CD4-positive, alpha-beta T cell treated with Interferon gamma for 1 hour (primary cell): ENCODE measurements at places on chromosomes 12 and 14.
A peak's percentile ranks its signal among the peaks of the same experiment; 100 is the strongest.

DNA sequence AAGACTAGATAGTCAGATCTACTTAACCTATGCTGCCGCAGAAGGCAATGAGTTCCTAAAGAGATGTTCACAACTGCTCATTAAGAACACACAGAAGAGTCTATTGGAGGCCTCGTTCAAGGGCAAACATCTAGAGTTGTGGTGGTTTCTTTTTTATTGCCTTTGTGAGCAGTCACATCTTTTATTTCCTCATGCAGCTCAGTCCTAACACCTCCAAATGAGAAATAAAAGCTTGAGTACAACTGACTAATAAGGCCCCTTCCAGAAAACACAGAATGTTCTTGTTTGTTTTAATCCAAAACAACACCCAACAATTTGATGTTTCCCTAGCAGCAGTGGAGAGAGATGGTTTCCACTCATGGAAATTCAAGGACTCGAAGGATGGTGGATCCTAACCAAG is 123.5 kb upstream of the NOS1 start:
- DNase-seq, result no peak

GRCh38 chr14:58082491-58083098 is 69.4 kb downstream of the ARMH4 start:
- no peak for DNase-seq

- DNase-seq, result no peak
Measured at GRCh38 chr12:45400991-45401390, 185.1 kb downstream of the ANO6 start.

GRCh38 chr12:121794534-121795033 is 1.1 kb upstream of the RHOF start:
- peak; percentile 55 for DNase-seq

GRCh38 chr12:81723361-81723760 is 35.8 kb downstream of the PPFIA2 start:
- DNase-seq, result no peak

GRCh38 chr12:124764451-124764850 is 99.2 kb downstream of the SCARB1 start:
- DNase-seq, result peak; percentile 27

GRCh38 chr14:96574633-96575632 is 72.8 kb downstream of the PAPOLA start:
- DNase-seq, result no peak

- no peak for DNase-seq
Measured at GRCh38 chr12:66163289-66163688, 6.5 kb downstream of the TMBIM4 start.

- no peak for DNase-seq
Measured at GRCh38 chr12:53113136-53113705, 9.9 kb downstream of the SOAT2 start.

GRCh38 chr14:37285220-37285619 is 87.5 kb downstream of the MIPOL1 start:
- DNase-seq, result no peak

DNA sequence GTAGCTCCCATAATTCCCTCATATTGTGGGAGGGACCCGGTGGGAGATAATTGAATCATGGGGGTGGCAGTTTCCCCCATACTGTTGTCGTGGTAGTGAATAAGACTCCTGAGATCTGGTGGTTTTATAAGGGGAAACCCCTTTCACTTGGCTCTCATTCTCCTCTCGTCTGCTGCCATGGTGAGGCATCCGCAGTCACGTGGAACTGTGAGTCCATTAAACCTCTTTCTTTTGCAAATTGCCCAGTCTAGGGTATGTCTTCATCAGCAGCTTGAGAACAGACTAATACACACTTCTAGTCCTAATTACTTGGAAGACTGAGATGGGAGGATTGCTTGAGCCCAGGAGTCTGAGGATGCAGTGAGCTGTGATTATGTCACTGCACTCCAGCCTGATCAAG is 64.4 kb downstream of the TMX1 start:
- no peak for DNase-seq

GRCh38 chr12:129119537-129119936 is 266.3 kb downstream of the GLT1D1 start:
- DNase-seq, result no peak

- no peak for DNase-seq
Measured at GRCh38 chr12:46754550-46754949, 71.2 kb downstream of the SLC38A4 start.

DNA sequence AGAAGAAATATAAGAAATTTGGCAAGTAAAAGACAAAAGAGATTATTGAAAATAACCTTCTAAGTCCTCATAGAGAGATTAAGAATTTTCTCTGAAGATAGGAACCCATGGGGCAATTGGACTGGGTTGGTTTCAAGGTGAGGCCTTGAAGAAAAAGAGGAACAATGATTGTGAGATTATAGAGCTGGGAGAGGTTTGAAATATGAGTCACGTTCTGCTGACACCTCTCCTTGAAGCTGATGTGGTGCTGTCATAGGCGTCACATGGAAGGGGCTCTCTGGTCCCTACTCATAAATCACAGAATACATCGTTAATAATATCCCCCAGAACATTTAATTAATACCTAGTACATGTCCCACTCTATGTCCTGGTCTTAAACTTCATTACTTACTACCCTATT is 227.6 kb upstream of the PDE3A start:
- DNase-seq, result no peak

DNA sequence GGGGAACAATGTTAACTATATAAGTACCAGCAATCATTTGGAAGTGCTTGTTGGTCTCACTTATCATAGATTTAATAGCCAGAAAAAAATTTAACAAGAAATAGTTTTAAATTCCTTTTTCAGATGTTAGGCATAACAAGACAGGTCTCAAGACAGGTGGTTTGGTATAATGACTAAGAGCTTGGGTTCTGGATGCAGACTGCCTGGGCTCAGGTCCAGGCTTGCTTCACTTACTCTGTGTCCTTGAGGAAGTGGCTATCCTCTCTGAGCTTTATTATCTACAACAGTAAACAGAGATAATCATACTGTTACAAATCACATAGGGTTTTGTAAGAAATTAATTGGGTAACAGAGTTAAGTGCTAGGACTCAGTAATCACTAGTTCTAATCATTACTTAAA is 338.0 kb upstream of the FLRT2 start:
- DNase-seq, result no peak

- no peak for DNase-seq
Measured at GRCh38 chr12:132266802-132267201, 62.6 kb downstream of the GALNT9 start.

- DNase-seq, result no peak
Measured at GRCh38 chr12:110270125-110270962, 10.7 kb upstream of the ATP2A2 start.

DNA sequence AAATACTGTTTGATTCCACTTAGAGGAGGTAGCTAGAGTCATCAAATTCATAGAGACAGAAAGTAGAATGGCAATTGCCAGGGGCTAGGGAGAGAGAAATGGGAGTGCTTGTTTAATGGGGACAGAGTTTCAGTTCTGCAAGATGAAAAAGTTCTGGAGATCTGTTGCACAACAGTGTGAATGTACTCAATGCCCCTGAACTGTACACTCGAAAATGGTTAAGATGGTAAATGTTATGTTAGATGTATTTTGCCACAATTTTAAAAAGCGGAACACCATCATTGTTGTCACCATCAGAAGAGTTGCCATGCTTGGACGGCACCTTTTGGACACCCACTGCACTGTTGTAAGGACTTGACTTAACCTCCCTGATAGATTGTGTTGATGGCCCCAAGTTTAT is 106.9 kb downstream of the SCARB1 start:
- no peak for DNase-seq

DNA sequence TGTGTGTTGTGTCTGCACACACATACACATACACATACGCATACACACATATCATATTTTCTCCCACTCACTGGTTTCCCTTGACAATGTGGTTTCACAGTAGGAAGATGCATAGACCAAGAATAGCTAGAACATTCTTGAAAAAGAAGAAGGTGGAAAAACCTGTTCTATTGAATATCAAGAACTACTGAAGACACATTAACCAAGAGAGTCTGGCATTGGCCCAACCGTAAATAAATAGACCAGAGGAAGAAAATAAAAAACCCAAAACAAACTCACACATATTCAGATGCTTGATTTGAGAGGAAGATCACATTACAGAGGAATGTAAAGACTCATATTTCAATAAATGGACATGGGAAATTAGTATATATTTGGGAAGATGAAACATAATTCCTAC is 311.3 kb downstream of the FOXG1 start:
- no peak for DNase-seq

GRCh38 chr14:54299410-54300363 is 97.1 kb upstream of the CDKN3 start:
- no peak for DNase-seq
